ENCODE measurements at places on chromosomes 2 and 18. TPM values are rescaled to one million over a fixed set of nuclear protein-coding genes. Genes with fewer than 3 reads are reported as not detected.

DNA sequence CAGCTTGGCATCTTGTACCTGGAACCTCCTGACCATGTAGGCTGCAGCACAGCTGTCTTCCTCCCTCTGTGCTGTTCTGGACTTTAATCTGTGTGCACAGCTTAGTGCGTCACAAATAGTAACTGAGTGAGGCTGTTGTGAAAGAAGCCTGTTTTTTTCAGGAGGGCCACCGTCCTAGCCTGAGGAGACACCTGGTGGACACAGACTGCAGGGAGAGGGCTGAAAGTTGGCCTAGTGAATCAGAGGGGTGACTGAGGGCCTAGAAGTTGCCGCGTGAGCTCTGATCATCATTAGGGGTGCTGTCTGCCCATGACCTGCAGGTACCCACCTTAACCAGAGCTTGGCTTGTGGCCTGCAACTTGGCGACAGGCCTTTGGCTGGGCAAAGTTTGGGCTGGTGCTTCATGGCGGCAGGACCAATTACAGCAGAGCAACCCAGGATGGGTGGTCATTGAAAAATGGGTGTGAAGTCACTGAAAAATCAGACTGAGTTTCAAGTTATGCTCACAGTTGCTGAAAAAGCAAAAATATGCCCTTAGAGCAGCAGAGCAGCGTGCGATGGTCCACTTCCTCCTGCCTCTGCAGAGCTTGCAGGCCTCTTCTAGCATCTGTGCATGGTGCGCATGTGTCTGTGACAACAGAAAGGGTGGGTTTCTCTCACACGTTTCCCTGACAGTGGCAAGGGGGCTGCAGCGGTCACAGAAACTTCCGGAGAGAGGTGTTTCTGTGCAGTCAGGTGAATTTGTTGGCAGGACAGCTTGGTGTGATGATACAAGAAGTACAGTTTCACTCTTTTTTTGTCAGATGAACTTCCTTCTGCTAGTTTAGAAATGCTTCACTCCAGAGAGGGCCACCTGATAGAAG is 9.6 kb downstream of the GDF7 start:
- peaks cover 5% of the 10 kb centered on the region for H3K36me3 ChIP-seq
- no peaks in the 10 kb centered on the region for H3K27me3 ChIP-seq
- peaks cover 82% of the 10 kb centered on the region for H3K4me1 ChIP-seq
- DNase-seq, result no peak

DNA sequence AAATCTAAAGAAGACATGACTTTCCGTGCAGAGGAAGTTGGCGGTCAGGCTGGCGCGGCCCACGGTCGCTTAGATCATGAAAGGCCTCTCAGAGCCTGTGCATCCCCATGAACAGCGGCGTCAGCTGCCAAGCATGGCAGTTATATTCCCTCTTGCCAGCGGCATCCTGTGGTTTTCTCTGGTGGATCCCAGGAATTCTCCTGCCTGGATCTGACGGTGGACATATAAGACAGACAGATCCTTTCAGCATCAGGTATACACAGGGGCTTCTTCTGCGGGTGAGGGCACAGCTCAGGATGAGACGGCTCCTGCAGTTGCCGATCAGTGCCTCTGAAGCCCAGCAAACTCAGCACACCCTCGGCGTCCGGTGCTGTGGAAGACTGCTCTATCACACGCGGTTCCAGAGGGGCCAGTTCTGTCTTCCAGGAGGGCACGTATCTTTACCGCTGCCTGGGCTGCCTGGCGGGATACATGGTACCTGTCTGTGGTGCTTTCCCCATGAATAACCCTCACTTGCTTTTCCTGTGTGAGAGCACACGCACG is 157.8 kb downstream of the LDLRAD4 start:
- no peak overlapping the region for H3K4me3 ChIP-seq
- H3K27me3 ChIP-seq, result no peaks in the 10 kb centered on the region
- no peaks in the 10 kb centered on the region for H3K36me3 ChIP-seq

GRCh38 chr18:63042351-63042750 is 277.2 kb downstream of the BCL2 start:
- no peak for DNase-seq
- no peaks in the 10 kb centered on the region for H3K4me1 ChIP-seq

DNA sequence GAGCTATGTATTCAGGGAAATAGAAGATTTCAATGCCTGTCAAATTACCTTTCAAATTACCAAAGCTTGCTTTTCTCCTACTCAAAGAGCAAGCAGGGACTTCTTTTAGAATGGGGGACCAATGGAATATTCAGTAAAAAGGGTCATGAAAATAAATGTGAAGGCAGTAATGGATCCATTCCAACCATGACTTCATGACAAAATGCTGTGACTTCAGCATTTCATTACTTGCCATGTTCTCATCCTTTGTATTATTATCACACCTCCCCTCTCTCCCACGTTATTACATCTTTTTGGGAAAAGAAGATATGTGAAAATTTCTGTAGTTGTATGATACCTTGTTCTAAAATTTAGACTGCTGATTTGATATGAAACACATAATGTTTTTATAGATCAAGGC is 864.0 kb upstream of the FSHR start:
- no peaks in the 10 kb centered on the region for H3K36me3 ChIP-seq
- H3K27ac ChIP-seq, result no peak overlapping the region
- H3K27me3 ChIP-seq, result no peaks in the 10 kb centered on the region
- H3K4me1 ChIP-seq, result no peaks in the 10 kb centered on the region
- H3K4me3 ChIP-seq, result no peak overlapping the region
- no peak for DNase-seq

Gene LBX2
- total RNA-seq, result 0.54 TPM

Gene LAMA1
- not detected for total RNA-seq

- DNase-seq, result no peak
- no peak overlapping the region for H3K4me3 ChIP-seq
- H3K27ac ChIP-seq, result no peak overlapping the region
- no peaks in the 10 kb centered on the region for H3K4me1 ChIP-seq
- no peaks in the 10 kb centered on the region for H3K27me3 ChIP-seq
- H3K36me3 ChIP-seq, result no peaks in the 10 kb centered on the region
Observed at GRCh38 chr2:128530025-128530573, 211.4 kb upstream of the HS6ST1 start.

DNA sequence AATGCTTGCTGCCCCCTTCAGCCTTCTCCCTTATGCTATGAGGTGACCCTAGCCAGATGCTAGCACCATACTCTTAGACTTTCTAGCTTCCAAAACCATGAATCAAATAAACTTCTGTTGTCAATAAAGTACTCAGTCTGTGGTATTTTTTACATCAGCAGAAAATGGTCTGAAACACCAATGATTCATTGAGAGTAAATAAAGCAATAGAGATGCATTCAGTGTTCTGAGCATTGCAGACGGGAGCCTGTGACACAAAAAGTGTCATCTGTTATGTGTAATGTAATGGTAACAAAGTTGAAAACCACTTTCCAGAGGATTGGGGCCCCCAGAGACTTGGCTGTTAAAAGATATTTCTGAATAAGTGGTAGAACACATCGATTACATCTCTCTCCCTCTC is 758.0 kb upstream of the NRXN1 start:
- no peaks in the 10 kb centered on the region for H3K36me3 ChIP-seq
- H3K27ac ChIP-seq, result no peak overlapping the region
- no peaks in the 10 kb centered on the region for H3K4me1 ChIP-seq
- H3K4me3 ChIP-seq, result no peak overlapping the region
- no peak for DNase-seq

GRCh38 chr18:49708662-49709346 is 104.5 kb downstream of the ACAA2 start:
- H3K4me3 ChIP-seq, result no peak overlapping the region
- H3K27ac ChIP-seq, result no peak overlapping the region
- DNase-seq, result no peak
- H3K36me3 ChIP-seq, result no peaks in the 10 kb centered on the region

GRCh38 chr2:60341151-60341550 is 212.3 kb downstream of the BCL11A start:
- no peak overlapping the region for H3K27ac ChIP-seq
- H3K4me1 ChIP-seq, result no peaks in the 10 kb centered on the region
- H3K4me3 ChIP-seq, result no peak overlapping the region
- H3K27me3 ChIP-seq, result no peaks in the 10 kb centered on the region
- DNase-seq, result no peak

Gene NAT8
- total RNA-seq, result not detected

Gene FAM124B
- total RNA-seq, result 4.0 TPM

Gene VWA3B
- total RNA-seq, result 0.27 TPM

GRCh38 chr18:361941-362310 is 94.1 kb upstream of the THOC1 start:
- H3K4me3 ChIP-seq, result no peak overlapping the region
- no peak for DNase-seq
- no peaks in the 10 kb centered on the region for H3K36me3 ChIP-seq
- no peak overlapping the region for H3K27ac ChIP-seq

GRCh38 chr2:220076734-220077133 is 449.3 kb downstream of the SLC4A3 start:
- H3K4me1 ChIP-seq, result peaks cover 41% of the 10 kb centered on the region
- H3K27me3 ChIP-seq, result no peaks in the 10 kb centered on the region
- peak overlapping the region; percentile 49 for H3K4me3 ChIP-seq
- no peaks in the 10 kb centered on the region for H3K36me3 ChIP-seq
- DNase-seq, result peak; percentile 16

Gene SERPINB13
- not detected for total RNA-seq

- no peaks in the 10 kb centered on the region for H3K27me3 ChIP-seq
- peaks cover 17% of the 10 kb centered on the region for H3K4me1 ChIP-seq
Observed at GRCh38 chr2:241885291-241885945, 15.9 kb downstream of the RTP5 start.

DNA sequence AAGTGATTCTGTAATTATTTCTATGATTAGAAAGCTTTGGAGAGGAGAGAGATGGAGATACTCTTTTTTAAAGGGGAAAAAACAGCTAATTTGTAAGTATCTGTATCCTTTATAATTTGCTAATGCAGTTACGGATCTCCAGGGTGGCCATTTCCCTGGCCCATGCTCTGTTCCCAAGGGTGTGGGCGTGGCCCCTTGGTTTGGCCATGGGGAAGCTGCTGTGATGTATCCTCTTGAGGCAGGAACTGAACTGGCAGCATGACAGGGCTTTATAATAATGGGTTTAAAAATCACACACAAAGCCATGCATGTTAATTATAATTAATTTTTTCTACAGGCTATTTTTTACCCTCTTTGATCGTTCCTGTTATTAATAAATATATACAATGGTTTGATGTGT is 27.0 kb downstream of the TRAPPC12 start:
- H3K4me3 ChIP-seq, result no peak overlapping the region
- peaks cover 13% of the 10 kb centered on the region for H3K36me3 ChIP-seq
- DNase-seq, result no peak
- H3K4me1 ChIP-seq, result peaks cover 2% of the 10 kb centered on the region

Gene DNAJC5G
- 0.68 TPM for total RNA-seq

Data from thoracic aorta (tissue), 2 donors.